Ascending aorta (tissue), 2 donors: ENCODE measurements at places on chromosomes 11 and 22.

GRCh38 chr11:68651208-68651984 lies 32.9 kb upstream of the GAL start:
- no peaks in the 10 kb centered on the region for H3K36me3 ChIP-seq
- no peak for DNase-seq
- no peaks in the 10 kb centered on the region for H3K4me1 ChIP-seq
- H3K4me3 ChIP-seq = no peak overlapping the region
- no peaks in the 10 kb centered on the region for H3K27me3 ChIP-seq

DNA sequence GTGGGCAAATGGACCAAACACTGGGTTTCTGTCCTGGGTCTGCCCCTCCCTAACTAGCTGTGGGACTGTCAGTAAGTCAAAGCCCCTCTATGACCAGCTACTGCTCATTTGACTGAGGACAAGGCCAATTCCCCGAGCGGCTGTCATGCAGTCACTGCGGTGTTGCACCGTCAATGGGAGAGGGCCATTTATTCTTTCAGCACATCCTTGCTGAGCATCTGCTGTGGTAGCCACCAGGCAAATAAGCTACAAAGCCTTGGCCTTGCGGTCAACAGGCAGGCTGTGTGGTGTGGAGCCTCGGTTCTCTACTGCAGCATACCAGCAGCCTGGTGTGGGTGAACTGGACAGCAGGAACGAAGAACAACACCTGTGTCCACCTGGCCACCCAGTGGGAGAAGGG lies 25.8 kb upstream of the SERPIND1 start:
- H3K36me3 ChIP-seq = peaks cover 47% of the 10 kb centered on the region
- H3K27ac ChIP-seq = no peak overlapping the region
- no peak overlapping the region for H3K4me3 ChIP-seq
- DNase-seq = no peak
- no peaks in the 10 kb centered on the region for H3K27me3 ChIP-seq

GRCh38 chr11:6693342-6694228 lies 10.4 kb upstream of the MRPL17 start:
- no peaks in the 10 kb centered on the region for H3K27me3 ChIP-seq
- H3K27ac ChIP-seq = peak overlapping the region; percentile 73
- peak; percentile 82 for DNase-seq
- no peaks in the 10 kb centered on the region for H3K36me3 ChIP-seq
- H3K4me1 ChIP-seq = peaks cover 8% of the 10 kb centered on the region
- H3K4me3 ChIP-seq = no peak overlapping the region

DNA sequence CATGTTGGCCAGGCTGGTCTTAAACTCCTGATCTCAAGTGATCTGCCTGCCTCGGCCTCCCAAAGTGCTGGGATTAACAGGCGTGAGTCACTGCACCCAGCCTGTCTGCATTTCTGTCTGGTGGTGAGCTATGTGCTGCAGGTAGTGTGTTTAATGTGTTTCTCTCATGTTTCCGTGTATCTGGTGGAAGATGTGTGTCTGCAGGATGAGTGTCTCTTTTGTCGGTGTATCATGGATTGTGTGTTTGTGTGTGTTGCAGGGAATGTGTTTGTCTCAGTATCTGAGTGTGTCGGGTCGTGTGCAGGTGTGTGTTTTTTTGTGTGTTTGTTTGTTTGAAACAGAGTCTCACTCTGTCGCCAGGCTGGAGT lies 16.1 kb downstream of the SCARF2 start:
- H3K27ac ChIP-seq = no peak overlapping the region
- H3K4me1 ChIP-seq = peaks cover 21% of the 10 kb centered on the region
- peaks cover 19% of the 10 kb centered on the region for H3K36me3 ChIP-seq
- no peak overlapping the region for H3K4me3 ChIP-seq

- peaks cover 15% of the 10 kb centered on the region for H3K4me1 ChIP-seq
- no peak overlapping the region for H3K4me3 ChIP-seq
- H3K27me3 ChIP-seq = no peaks in the 10 kb centered on the region
- H3K27ac ChIP-seq = peak overlapping the region; percentile 98
- H3K36me3 ChIP-seq = no peaks in the 10 kb centered on the region
- DNase-seq = peak; percentile 49
Observed at GRCh38 chr22:46040471-46041465, 63.8 kb upstream of the WNT7B start.

DNA sequence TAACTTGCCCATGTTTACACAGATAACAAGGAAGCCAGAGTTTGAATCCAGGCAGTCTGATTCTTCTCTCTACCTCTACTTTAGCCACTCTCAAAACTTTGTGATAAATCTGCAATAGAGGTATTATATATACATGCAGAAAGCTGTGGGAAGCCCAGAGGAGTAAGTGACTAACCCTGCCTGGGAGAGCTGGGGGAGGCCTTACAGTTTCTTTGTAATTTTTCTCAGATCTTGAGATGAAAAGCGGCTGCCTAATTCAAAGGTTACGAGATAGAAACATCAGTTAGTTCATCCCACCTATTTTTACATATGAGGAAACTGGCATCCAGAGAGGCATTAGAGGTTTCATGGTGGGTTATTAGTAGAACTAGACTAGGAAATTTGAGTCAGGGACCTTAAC lies 4.9 kb downstream of the STIM1 start:
- H3K27ac ChIP-seq = no peak overlapping the region
- no peaks in the 10 kb centered on the region for H3K27me3 ChIP-seq
- H3K4me3 ChIP-seq = no peak overlapping the region
- H3K36me3 ChIP-seq = no peaks in the 10 kb centered on the region
- no peak for DNase-seq

- peaks cover 3% of the 10 kb centered on the region for H3K4me1 ChIP-seq
- no peak overlapping the region for H3K27ac ChIP-seq
- no peak overlapping the region for H3K4me3 ChIP-seq
- peaks cover 5% of the 10 kb centered on the region for H3K27me3 ChIP-seq
Observed at GRCh38 chr11:45104006-45104789, 42.2 kb upstream of the PRDM11 start.

DNA sequence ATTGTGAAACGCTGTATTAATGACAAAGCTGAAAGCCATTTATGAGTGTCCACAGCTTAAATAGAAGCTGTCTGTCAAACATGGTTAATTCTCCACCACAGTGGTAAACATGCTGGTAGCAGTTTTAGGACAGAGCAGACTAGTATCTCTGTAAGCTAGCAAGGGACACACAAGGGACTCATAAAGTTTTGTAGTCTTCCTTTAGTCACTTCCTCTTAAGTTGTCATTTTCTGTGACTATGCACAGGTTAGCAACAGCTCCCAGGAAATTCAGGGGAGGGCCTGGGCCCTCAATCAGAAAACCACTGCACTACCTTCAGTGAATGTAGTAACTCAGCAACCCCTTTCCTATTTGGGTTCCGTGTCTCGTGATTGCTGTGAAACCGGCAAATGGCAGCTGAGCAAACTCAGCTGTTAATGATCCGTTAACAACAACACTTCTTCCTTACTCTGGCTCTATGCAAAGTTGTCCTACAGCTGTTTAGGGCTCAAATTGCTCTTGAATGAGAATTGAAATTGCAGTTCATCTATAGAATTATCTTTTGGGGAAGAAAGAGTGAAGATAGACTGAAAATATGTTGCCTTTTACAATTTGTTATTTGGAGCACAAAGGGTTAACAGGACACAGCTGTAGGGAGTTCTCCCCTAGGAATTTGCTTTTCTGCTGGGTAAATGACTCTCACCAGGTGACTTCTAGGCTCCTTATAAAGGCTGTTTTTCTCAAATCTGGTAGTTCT lies at the start of gene MMP26:
Gene MMP26, plus strand, starts transcription at position 731 of the 736 bp plus-strand sequence.
- H3K4me1 ChIP-seq = no peaks in the 10 kb centered on the region
- H3K27me3 ChIP-seq = no peaks in the 10 kb centered on the region
- no peak within 1 kb of the TSS for H3K27ac ChIP-seq
- no peak for DNase-seq
- H3K4me3 ChIP-seq = no peak within 1 kb of the TSS

GRCh38 chr11:112651386-112651785 lies 309.8 kb upstream of the NCAM1 start:
- peaks cover 3% of the 10 kb centered on the region for H3K4me1 ChIP-seq
- H3K27me3 ChIP-seq = no peaks in the 10 kb centered on the region
- no peaks in the 10 kb centered on the region for H3K36me3 ChIP-seq
- no peak overlapping the region for H3K27ac ChIP-seq
- no peak overlapping the region for H3K4me3 ChIP-seq

GRCh38 chr11:102807921-102808320 lies 10.0 kb upstream of the MMP1 start:
- H3K27ac ChIP-seq = no peak overlapping the region
- H3K4me1 ChIP-seq = no peaks in the 10 kb centered on the region
- DNase-seq = no peak
- no peaks in the 10 kb centered on the region for H3K36me3 ChIP-seq
- no peaks in the 10 kb centered on the region for H3K27me3 ChIP-seq

- H3K27ac ChIP-seq = no peak overlapping the region
- H3K4me1 ChIP-seq = no peaks in the 10 kb centered on the region
- H3K4me3 ChIP-seq = no peak overlapping the region
- H3K36me3 ChIP-seq = no peaks in the 10 kb centered on the region
Observed at GRCh38 chr11:113137713-113138529, 176.5 kb upstream of the TTC12 start.
